ENCODE measurements at places on chromosomes 3 and 15. TPM values are rescaled to one million over a fixed set of nuclear protein-coding genes. Genes with fewer than 3 reads are reported as not detected.

KLHL40 gene
- not detected for total RNA-seq

CCDC39 gene
- not detected for total RNA-seq

AQP9 gene
- total RNA-seq = 0.17 TPM

DUOX2 gene
- 0.02 TPM for total RNA-seq

RASL12 gene
- not detected for total RNA-seq

DNA sequence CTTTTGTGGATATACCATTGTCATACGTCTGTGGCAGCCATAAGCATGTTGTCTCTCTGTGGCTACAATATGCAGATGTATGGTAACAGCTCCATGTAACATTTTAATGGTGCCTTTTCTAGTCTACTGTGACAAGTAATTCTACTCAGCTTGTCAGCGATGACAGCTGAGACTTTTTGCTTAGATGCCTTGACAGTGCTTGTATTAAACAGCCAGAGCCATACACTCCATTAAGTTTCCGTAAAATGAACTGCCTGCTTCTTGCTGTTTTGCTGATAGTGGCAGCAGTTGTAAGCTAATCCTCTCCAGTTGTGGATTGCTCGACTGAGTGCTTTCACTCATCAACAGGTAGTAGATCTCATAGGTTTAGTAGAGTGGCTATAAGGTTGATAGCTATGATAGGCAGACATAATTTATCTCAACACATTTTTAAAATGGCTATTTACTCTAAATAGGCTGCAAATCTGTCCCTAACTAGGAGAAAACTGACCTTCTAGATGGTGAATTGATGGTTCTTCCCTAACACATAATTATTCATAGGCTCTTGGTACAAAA, 260.2 kb upstream of the NAALADL2 start:
- no peak for DNase-seq

- DNase-seq = no peak
These were observed 188.9 kb upstream of the ATP10A start for GRCh38 chr15:26051761-26052675.

DNA sequence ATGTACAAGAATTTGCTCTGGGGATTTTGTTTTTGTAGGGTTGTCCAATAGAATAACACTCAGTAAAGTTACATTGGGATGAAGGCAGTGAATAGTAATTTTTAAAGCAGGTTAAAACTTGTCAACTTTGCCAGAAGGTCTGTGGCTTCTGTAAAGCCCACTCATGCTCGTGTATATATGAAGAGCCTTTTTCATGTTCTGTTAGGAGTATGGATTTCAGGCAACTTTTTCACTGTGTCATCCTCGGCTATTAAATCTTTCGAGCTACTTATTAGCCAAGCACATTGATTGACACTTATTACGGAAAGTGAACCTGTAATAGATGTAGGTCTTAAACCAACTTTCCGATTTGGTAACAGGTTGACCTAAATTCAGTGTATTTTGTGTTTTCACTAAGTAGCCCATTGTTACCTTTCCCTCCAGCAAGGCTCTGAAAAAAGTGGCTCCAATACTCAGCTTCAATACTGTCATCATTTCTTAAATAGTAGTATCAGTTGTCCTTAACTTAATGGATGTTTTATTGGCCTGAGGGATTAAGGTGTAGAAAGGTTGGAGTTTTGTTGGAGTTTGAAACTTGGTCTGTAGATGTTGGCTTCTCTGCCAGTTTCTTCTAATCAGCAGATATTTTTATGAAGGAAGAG, 1.7 kb downstream of the PAK2 start:
- DNase-seq = no peak

DNA sequence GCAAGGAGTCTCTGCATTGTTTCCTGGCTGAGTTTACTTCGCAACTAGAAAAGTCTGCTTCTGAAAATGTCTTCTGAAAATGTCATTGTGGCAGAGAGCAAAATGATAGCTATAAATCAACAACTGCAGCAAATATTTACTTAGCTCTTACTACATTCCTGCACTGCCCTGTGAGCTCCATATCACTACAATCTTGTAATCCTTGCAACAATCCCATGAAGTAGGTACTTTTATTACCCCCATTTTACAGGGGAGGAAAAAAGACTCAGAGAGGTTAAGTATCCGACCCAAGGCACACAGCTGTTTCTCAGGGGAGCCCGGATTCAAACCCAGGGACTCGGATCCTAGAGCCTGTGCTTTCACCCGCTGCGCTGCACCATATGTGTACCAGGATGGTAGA, 34.2 kb upstream of the SPTBN5 start:
- no peak for DNase-seq

DNA sequence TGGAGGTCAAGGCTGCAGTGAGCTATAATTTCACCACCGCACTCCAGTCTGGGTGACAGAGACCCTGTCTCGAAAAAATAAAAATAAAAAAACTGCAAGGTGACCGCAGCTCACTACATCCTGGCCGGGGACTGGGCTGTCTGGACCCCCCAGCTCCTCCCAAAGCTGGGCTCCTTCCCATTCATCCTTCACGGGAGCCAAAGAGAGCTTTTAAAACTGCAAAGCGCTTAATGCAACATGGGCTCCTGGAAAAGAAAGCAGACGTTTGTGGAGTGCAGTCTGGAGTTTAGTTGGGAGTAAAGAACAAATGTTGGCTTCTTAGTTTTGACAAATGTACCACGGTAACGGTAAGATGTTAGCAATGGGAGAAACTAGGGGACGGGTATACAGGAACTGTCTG, 12.1 kb downstream of the PLXND1 start:
- no peak for DNase-seq

- no peak for DNase-seq
These were observed 617.0 kb upstream of the CBLB start for GRCh38 chr3:106485802-106486201.

- peak; percentile 2 for DNase-seq
These were observed 224.3 kb downstream of the SNRPN start for GRCh38 chr15:25178835-25179672.

- peak; percentile 67 for DNase-seq
These were observed 1.1 kb upstream of the IGF1R start for GRCh38 chr15:98647026-98647773.

- DNase-seq = no peak
These were observed 253.5 kb upstream of the ZPLD1 start for GRCh38 chr3:102181175-102181920.

GRCh38 chr15:52441841-52442240, 86.8 kb downstream of the MYO5A start:
- DNase-seq = no peak

- no peak for DNase-seq
These were observed 94.0 kb downstream of the CYP19A1 start for GRCh38 chr15:51244423-51244869.

DNA sequence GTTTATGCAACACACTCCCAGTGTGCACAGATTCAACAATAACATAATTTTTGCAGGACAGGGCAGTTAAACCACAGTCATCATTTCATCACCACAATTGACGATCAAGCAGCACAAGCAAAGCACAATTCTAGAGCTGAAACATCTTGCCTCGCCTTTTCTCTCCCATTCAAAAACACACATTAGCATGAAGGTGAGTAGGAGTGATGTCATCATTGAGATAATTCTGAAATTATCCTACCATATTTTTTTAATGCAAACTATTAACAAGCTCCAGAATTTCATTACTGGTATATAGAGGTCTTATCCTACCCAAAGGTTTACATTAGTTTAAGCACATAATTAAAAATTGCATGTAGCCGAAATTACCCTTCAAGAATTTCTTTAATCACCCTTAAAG, 3.5 kb downstream of the IGDCC3 start:
- no peak for DNase-seq

GRCh38 chr3:11373235-11373634, 101.0 kb downstream of the ATG7 start:
- no peak for DNase-seq

- DNase-seq = peak; percentile 42
These were observed 3.5 kb upstream of the AHSG start for GRCh38 chr3:186609247-186609868.

DNA sequence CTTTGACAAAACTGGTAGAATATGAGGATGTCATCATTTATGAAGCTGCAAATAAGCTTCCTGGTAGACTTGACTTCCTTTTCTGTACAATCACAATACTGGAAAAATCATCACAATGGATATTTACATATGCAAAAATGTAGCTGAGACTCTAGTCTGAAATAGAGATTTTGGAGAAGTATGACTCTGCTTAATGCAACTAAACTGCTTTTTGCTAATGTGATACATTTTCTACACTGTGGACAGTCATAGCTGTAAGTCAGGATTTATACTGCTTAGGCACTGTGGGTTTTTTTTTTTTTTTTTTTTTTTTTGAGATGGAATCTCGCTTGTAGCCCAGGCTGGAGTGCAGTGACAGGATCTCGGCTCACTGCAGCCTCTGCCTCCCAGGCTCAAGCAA, 34.5 kb upstream of the ST3GAL6 start:
- no peak for DNase-seq

DNA sequence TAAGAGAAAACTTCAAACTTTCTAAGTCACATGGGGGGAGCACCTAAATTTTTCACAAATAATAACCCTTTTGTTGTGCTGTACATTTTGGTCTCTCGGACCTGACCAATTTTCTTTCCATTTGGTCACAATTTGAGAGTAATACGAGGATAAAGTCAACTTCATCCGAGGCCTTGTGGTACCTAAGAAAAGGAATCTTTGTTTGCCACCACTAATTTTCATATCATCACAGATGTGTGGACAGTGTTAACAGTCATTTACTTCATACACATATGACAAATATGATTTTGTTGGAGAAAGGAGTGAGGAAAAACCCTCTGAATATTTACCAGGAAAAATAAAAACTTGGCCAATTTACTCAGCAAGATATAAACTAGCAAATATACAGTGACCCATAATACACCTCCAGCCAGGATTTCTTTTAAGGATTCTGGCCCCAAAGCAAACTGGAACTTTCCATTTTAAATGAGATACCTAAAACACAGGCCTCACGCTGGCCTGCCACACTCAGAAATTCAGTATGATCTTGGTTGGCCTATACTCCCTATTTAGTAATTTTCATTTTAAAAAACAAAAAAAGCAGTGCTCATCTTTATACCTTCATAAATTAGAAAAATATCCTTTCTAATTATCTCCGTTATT, 40.7 kb downstream of the VGLL4 start:
- no peak for DNase-seq

DNA sequence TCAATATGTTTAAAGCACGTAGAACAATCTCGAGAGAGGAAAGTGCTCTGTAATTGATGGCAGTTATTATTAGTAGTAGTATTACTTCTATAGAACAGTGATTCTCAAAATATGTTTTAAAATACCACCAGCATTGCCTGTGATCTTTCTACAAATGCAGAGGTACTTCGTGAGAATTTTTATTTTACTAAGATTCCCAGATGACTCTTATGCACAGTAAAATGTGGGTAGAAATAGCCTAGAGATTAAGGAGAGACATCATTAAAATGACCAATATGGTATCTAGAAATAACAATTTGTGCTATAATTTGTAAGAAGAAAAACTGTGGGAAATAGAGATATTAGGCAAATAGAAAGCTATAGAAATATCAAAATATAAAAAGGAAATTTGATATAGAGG, 157.9 kb downstream of the SUCNR1 start:
- no peak for DNase-seq

GRCh38 chr3:72288955-72289691, 504.2 kb upstream of the PROK2 start:
- no peak for DNase-seq

GRCh38 chr15:60052796-60053195, 48.7 kb downstream of the FOXB1 start:
- DNase-seq = no peak

GRCh38 chr3:53696401-53697172, 149.6 kb downstream of the CHDH start:
- DNase-seq = no peak

DNA sequence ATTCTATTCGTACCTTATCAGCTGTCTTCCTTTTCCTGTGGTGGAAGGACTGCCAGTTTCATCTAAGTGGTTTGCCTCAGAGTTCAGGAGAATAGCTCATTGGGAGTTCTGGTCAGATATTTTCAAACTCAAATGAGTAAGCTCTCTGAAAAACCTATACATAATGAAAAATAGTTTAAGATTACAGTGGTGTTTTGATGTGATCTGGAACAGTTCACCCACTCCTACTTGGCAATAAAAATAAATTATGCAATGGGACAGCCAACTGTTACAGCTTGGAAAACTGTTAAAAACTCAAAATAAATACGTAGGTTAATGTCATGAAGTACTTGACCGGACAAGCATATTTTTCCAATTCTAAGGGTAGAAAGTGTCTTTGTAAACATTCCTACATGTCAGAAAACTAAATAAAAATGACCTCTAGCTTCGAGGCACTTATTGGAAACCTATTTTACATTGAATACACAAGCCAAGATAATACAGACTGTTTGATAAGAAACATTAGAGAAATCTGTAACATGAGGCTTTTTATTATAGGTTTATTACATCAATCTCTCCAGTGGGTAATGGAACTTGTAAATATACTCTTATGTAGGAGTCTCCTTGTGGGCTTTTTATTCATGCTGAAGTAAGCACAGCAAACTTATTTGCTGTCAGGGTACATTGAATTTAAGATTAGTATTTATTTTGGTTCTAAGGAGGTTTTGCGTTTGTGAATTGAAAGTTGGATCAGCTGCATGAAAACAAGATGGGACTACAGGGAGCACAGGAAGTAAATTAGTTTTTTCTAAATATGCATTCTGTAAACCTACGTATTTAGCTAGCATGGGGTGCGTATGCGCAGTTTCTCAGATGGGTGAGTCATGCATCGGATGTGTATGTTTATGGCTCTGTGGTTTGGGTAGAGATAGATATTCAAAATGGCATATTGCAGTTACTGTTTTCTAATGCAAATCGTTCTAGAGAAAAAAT, 453.1 kb downstream of the IL5RA start:
- no peak for DNase-seq

GRCh38 chr3:113662824-113663223, 33.6 kb downstream of the USF3 start:
- no peak for DNase-seq

- no peak for DNase-seq
These were observed at the start of gene ALDH1L1 for GRCh38 chr3:126180477-126181397. TSS of gene ALDH1L1 (minus strand) at chr3:126180586. CDS start at chr3:126160979, 19,607 bp downstream.

- no peak for DNase-seq
These were observed 115.2 kb upstream of the DAZL start for GRCh38 chr3:16720367-16720940.

All from activated CD4-positive, alpha-beta memory T cell treated with anti-CD3 and anti-CD28 coated beads for 36 hours (primary cell).